ENCODE measurements at places on chromosomes 3 and 15.

DNA sequence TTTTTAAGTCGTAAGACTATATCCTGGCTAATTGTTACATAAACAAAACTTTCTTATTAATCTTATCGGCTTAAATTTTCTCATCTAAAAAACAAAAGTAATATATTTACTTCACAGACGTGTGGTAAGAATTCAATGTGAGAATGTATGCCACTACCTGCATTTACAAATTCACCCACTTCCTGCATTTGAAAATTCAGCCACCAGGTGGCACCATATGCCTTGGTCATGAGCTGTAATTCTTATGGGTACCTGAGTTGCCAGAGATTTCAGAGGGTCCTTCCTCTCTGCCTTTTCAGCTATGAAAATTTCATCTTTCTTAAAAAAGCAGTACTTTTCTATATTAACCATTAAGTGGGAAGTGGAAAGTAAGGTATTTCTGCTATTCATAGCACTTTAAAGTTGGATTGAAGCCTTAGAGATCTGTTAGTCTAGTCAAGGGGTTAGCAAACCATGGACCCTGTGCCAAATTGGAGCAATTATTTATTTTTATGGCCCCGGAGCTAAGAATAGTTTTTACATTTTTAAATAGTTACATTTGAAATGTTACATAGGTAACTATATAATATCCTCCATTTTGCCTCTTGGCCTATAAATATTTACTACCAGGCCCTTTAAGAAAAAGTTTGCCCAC is 127.8 kb downstream of the HCN4 start:
- peak; percentile 62 for DNase-seq

GRCh38 chr15:77312523-77312922 is 107.4 kb downstream of the PEAK1 start:
- DNase-seq: no peak

GRCh38 chr3:190076601-190077394 is 43.9 kb downstream of the P3H2 start:
- DNase-seq: no peak

GRCh38 chr3:112814266-112814665 is 32.4 kb downstream of the CD200R1L start:
- no peak for DNase-seq

GRCh38 chr15:63332367-63333124 is 49.1 kb downstream of the CA12 start:
- no peak for DNase-seq

DNA sequence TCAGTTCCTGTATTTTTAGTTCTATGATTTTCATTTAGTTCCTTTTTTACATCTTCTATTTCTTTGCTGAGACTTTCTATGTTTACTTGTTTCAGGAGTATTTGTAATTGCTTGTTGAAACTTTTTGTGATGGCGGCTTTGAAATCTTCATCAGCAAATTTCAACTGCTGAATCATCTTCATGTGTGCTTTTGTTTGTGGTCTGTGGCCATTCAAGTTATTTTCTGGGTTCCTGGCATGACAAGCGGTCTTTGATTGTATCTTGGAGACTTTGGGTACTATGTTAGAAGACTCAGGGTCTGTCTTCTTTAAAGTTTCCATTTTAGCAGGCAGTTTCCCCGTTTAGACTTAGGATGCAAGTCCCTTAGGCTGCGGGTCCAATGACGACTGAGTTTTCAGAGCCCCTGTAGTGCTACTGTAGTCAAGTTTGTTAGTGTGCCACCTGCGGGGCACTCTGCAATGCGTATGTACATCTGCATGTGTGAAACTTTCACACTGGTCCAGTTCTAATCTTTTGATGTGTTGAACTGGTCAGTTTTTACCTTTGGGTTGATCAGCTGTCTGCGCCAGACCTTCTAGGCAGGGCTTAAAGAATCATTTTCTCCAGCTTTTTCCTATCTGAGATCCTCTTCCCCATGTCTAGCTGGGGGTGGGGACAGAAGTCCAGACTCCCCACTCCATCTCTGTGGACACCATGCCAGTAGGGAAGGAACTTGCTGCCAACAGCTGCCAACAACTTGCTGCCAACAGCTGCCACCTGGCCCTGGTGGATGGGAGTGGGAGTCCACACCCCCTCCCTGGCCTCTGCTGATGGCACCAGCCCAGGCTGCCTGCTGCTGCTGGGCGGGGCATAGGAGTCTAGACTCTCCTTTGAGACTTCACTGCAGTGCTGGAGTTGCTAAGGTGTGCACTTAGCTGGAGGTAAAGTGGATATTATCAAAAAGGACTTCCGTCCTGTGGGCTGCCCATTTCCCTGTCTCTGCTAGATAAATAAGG is 190.9 kb downstream of the TJP1 start:
- DNase-seq: no peak

GRCh38 chr3:131283862-131284261 is 97.7 kb upstream of the NUDT16 start:
- no peak for DNase-seq

DNA sequence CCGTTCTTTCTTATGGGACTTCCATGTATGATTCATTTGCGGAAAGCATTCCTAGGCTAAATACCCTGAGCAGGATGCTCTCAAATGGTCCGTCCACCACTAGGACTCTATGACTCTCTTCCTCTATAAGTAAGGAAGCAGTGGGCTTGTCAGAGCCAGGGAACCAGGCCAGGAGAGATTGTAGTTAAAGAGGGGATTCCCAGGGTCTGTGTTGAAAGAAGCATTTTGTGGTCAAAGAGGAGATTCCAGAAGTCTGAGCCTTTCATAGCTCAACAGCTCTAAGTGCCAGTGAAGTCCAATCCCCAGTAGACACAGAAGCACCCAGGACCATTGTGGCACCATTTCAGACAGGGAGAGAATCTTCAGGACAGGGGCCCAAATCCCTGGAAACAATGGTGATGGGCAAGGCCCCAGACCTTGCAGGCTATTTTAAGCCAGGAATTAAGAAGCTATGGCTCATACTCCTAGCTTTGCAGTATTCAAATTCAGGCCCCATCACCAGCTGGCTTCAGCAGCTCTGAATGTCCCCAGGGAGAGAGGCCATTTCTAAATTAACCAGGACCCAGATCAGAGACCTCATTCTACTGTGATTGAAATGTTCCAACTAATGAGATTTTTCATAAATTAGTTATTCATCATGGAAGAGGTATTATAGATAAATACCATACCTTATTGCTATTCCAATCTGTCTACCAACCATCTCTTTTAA is 81.7 kb downstream of the CD47 start:
- no peak for DNase-seq

GRCh38 chr15:45201869-45202268 is 14.1 kb upstream of the SHF start:
- DNase-seq: no peak

- DNase-seq: no peak
Observed at GRCh38 chr3:78647726-78648125, 1120.1 kb downstream of the ROBO1 start.

All from naive thymus-derived CD8-positive, alpha-beta T cell (primary cell).